ENCODE measurements at places on chromosomes 11 and 22. TPM values are rescaled to one million over a fixed set of nuclear protein-coding genes. Genes with fewer than 3 reads are reported as not detected.

OOSP3 gene
- not detected for total RNA-seq

DNA sequence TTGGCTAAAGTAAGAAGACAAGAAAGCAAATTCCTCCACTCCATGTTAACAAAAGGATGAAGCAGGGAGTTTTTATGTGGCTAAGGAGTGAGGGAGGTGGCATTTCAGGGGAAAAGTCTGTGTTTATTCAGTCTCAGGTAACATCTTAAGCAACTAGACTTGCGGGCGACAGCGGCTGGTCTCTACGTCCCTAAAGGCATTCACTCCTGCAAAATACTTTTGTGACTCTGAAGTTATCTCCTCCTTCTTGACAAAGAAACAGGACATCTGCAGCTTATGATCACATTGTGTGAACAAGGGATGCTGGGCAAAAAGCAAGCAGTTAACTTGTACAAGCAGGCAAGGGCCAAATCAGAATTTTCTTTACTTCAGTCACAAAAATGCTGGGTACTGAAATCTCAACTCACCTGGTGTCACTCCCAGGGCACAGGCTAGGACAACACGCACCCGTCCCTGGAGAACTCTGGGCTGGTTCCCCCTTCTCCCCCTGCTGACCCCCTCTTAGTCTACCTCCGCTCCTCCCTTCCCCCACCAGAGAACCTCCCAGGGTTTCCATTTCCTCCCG lies 38.3 kb downstream of the IGLL5 start:
- DNase-seq, result no peak

GRCh38 chr11:60222141-60222540 lies 20.8 kb downstream of the MS4A4E start:
- DNase-seq, result no peak

KRTAP5-11 gene
- total RNA-seq, result not detected

DNA sequence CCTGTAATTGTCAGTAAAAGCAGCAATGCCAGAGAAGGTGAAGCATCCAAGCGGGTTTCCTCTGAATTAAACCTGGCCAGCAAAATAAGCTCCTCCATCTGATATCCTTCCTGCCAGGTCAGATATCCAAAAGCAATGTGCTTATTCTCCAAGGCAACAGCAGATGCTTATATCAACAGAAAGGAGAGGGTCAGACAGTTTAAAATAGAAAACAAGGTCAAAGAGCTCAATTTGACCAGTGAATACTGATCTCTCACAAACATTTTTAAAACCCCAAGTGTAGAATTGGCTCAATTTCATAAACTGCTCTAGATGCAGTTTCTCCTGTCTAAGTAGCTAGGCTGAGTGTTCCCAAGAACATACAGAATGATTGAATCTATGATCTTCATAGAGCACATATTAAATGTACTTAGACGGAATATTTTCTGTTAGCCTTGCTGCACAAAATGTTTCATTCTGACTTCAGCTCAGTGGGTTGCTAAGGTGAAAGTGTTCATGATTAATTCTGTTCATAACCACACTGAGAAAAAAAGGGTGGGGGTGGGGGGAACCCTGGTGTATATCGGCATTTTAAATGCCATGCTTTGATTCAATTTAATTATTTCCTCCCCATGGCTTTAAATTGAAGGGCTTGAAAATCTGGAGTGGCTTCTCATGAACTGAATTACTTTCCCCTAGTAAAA lies 174.2 kb upstream of the ARHGAP20 start:
- peak; percentile 32 for DNase-seq

- DNase-seq, result peak; percentile 27
Measured at GRCh38 chr11:72634016-72634415, 40.2 kb downstream of the PDE2A start.

TEX54 gene
- not detected for total RNA-seq

C11orf87 gene
- total RNA-seq, result 0.05 TPM

DNA sequence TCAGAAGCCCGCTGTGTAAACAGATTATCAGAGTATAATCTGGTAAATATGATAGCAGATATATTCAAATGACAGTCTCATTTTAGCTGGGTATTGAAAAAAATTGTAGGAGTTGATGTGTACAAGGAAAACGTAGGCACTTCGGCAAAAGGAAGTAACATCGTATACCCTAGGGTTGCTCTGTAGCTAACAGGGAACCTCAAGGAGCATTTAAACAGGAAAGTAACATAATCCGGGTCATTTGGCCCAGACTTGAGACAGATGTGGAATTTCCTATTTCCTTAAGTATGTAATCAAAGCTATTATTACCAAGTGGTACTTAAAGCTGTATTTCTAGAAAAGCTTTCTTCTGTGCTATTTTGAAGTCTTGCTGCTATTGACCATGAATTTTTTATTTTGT lies 215.6 kb downstream of the DDX10 start:
- DNase-seq, result no peak

GRCh38 chr22:46528121-46528610 lies 9.3 kb downstream of the CELSR1 start:
- no peak for DNase-seq

DNA sequence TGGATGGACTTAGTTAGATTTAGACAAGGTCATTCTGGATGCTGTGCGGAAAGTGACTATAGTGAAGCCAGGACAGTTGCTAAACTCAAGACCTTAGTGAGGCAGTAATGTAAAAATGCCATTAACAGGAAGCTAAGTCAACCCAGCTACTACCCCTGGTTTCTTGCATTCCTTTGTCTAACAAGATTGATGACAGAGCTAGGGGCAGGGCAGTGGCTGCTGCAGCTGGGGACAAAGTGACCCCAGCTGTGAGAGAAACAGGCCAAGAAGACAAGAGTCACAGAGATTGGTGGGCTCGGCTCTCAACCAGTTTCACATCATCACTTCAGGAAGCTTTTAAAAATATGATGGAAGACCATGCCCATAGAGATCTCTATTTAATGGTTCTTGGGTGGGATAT lies 110.4 kb upstream of the POU2AF2 start:
- DNase-seq, result no peak

All from myocyte (in vitro differentiated cells).